AG09309 (cell line): ENCODE measurements at places on chromosomes 3 and 15.

GRCh38 chr3:130772129-130772528 is 25.5 kb upstream of the PIK3R4 start:
- DNase-seq = no peak

- DNase-seq = no peak
These were observed 14.7 kb downstream of the EDEM1 start for GRCh38 chr3:5202222-5202621.

DNA sequence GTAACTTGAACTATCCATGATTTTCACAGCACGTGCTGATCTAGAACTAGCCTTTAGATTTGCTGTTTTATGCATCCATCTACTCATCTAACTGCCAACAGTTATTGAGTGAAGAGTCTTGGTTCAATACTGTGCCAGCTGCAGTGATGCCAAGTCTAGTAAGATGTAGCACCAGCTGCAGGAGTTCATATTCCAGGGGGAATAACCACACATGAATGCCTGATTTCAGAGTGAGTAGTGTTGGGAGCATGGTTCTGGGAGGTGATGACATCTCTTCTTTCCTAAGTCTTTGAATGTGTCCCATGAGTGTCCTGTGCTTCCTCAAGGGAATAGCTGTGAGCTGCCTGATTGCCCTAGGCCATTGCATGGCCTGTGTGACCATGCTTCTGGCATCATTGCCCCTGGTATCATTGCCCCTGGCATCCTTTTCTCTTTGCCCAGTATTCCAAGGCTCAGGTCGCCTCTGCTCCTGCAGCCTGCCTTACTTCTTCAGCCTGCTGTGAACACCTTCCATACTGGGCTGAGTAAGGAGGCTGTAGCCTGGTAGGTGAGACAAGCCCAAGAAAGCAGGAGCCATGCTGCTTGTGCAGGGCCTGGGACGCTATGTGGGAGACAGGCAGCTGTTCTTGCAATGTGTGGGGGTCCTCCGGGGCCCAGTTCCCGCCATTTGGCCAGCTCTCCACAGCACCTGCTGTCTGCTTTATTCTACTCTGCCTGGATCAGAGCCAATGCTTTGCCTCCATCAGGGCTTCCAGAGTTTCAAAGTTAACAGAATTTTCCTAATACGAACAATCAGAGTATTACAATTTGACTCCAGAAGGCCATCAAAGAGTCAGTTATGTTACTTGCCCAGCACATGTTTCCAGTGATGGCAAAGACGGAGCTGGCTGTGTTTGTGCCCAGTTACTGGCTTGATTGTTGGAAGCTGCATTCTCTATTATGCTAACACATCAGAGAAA is 73.2 kb downstream of the CLSTN2 start:
- no peak for DNase-seq

- no peak for DNase-seq
These were observed at the start of gene MINDY4B for GRCh38 chr3:150905339-150905738. Gene MINDY4B, minus strand, starts transcription at chr3:150905439. Its CDS starts 0 bp downstream, at chr3:150905439.

GRCh38 chr15:31957581-31957980 is 72.7 kb upstream of the CHRNA7 start:
- no peak for DNase-seq

DNA sequence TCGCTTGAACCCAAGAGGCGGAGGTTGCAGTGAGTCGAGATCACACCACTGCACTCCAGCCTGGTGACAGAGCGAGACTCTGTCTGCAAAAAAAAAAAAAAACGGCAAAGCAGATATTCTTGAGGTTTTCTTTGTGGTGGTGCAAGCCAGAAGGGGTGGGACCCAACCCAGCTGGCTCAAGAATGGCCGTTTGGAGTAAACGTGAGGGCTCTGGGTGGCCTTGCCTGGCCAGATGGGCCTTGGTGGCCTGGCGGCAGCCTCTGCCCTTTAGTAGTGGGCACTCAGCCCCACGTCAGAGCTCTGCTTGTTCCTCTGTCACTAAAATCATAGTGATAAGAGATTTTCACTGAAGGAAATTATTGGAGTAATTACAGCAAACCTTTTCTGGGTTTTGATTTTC is 50.5 kb downstream of the ATP1B3 start:
- DNase-seq = no peak

GRCh38 chr3:189995129-189995528 is 125.6 kb downstream of the P3H2 start:
- no peak for DNase-seq

- no peak for DNase-seq
These were observed 169.4 kb downstream of the SHQ1 start for GRCh38 chr3:72678867-72679266.

GRCh38 chr15:40844696-40845030 is 815 bp downstream of the SPINT1 start:
- no peak for DNase-seq

GRCh38 chr3:46509661-46510187 is 11.9 kb downstream of the RTP3 start:
- DNase-seq = no peak

- no peak for DNase-seq
These were observed 113.1 kb downstream of the ZNF621 start for GRCh38 chr3:40637906-40638305.

- DNase-seq = no peak
These were observed 93.8 kb downstream of the RFTN1 start for GRCh38 chr3:16419640-16420241.

DNA sequence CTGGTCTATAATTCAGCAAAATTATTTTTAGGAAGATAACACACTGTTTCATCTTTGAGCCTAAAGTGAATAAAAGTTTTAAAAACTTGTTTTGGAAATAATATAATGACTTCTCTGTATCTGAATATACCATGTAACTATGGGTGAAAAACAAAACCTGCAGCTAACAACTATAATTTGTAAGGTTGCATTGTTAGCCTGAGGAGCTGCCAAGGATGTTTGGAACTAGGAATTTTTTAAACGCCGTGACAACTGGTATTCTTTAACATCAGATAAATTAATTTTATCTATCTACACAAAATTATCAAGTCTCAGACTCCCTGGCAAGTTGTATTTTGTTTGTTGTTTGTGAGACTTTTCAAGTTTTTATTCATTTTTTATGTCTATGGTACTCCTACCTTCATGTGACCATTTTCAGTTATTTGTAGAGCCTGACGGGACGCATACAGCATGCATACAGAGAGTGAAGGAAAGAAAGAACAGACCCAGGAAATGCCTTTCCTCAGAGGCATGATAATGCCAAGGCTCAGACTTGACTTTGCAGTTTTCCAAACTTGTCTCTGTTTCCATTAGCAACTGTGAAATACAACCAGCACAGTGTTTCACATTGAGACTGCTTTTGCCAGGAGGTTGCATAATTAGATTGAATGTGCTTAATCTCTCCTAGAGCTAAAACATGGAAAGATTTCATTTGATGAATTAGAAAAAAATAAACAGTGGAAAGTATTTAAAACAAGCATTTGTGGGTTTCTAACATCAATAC is 60.8 kb upstream of the ARHGEF26 start:
- peak; percentile 27 for DNase-seq
